ENCODE measurements at places on chromosomes 7 and 10.

- no peak for DNase-seq
Observed at GRCh38 chr7:51290304-51290637, 26.3 kb downstream of the COBL start.

- no peak for DNase-seq
Observed at GRCh38 chr7:72292794-72293193, 119.3 kb downstream of the CALN1 start.

GRCh38 chr7:98719396-98719795, 102.3 kb downstream of the NPTX2 start:
- DNase-seq: no peak

DNA sequence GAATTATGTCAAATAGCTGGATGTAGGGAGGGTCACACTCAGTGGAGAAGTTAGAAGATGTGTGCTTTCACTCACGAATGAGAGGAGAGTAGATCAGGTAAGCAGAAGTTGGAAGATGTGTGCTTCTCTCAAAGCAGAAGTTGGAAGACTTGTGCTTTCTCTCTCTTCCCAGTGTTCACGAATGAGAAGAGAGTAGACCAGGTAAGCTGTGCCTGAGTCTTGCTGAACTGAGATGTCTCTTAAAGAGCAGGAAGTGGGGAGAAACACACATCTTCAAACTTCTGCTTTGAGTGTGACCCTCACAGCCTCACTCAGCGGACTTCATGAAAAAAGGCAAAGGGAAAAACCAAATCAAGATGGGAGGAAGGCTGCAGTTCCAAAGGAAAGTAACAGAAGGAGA, 7.0 kb upstream of the TMEM243 start:
- no peak for DNase-seq

GRCh38 chr10:106619346-106619745, 545.2 kb downstream of the SORCS1 start:
- DNase-seq: no peak

- DNase-seq: no peak
Observed at GRCh38 chr7:123260428-123260960, 60.7 kb upstream of the SLC13A1 start.

DNA sequence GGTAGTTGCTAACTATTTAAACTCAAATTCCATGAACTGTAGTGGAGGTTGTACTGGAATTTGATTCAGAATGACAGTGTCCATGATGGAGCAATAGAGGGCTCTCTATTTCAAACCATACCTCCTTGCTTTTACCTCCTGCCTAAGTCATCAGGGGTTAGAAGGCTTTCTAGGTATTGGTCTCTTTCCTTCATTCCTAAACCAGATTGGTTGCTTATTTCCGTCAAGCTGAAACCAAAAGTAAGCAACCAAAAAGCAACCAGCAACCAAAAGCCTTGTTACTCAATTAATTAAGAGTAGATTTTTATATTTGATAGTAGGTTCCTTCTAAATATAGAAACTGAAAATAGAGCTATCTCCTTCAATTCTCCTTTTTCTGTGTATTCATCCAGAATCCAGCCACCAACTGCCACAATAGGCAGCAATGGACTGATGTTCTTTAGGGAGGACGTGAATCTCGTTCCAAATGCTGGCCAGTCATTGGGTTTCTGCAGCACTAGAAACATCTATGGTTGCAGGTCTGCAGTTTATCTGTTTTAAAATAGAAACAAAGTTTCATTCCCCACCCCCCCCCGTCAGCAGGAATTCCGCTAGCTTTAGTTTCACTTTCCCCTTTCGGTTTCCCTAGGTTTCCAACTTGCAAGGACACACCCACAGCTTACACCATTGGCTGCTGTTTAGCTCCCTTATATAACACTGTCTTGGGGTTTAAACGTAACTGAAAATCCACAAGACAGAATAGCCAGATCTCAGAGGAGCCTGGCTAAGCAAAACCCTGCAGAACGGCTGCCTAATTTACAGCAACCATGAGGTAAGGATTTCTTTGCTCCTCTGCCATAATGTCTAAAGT, at the start of gene IFIT1:
Gene IFIT1 (plus strand): TSS at position 717 of the 850 bp plus-strand sequence. CDS start 90 bp downstream, at position 807.
- DNase-seq: no peak

DNA sequence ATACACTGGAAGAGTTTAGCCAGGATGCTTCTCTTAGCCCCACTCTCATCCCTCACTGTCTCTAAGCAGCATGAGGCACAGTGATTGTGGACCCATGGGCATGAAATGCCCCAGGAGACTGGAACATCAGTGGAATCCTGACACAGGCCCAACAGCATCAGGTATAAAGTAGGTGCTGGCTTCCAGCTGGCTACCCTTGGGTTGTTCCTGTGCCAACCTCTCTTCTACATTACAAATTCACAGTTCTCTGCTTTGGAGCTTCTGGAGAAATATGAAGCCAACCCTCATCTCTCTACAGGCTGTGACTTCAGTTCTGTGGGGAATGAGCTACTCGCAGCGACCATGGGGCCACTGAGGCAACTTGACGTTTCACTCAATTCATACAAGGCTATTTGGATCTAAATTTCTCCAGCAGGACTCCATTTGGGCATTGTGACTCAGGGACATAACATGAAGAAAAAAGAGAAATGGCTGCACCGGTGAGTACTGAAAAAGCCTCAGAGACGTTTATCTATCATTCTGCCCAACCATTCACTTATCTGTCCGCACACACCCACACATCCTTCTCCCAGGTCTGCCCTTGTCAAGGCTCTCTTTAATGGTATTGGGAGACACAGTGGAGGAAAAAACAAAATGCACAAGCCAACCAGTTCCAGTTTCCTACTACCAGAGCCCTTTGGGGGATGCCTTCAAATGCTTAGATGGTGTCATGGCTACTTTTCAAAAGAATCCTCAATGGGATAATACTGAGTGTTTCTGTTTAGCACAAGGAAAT, 35.4 kb upstream of the TM9SF3 start:
- no peak for DNase-seq

DNA sequence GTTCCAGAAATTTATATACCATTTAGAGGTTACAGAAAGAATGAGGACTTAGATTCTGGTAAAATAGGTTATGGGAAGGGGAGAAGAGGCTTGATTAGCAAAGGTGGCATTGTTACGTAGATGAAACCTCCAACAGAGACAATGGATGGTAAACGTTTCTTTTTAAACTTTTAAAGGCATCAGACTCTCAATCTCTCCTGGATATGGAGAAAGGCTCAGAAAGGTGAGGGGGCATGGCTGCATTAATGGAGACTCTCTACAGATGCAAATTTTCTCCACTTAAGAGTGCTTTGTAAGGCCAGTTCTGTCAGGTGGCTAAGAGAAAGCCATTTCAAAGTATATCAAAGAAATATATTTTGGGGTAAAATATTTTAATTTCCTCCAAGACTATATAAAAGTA, 240.9 kb upstream of the PTER start:
- no peak for DNase-seq

DNA sequence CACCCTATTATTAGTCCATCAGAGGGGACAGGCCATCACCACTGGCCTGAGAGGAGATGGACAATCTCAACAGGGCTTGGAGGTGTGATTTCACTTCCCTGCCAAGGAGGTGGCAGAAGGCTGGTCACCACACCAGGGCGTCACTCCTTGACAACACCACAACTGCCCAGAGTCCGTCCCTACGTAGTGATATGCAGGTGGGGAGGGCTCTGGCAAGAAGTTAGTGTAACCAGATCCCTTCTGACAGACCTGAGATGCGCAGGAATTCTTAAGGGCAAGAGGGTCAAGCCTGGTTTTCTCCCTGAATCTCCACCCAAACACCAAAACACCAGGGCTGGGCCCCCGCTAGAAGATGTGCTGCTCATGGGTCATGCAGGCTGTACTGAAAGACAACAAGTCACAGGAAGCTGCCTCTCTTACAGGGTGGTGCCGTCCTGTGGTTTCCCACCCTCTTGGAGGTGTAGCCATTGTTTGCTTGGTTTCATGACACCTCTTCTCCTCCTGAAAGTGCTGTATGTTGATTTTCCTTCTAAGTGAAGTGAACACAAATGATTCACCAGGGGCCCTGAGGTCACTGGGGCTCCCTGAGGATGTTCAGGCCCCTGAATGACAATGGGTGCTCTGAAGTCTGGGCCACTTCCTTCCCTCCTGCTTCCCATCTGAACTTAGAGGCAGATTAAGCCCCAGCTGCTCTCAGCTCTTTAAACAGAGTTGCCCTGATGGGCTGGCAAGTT, 27.1 kb downstream of the ATXN7L1 start:
- peak; percentile 2 for DNase-seq

DNA sequence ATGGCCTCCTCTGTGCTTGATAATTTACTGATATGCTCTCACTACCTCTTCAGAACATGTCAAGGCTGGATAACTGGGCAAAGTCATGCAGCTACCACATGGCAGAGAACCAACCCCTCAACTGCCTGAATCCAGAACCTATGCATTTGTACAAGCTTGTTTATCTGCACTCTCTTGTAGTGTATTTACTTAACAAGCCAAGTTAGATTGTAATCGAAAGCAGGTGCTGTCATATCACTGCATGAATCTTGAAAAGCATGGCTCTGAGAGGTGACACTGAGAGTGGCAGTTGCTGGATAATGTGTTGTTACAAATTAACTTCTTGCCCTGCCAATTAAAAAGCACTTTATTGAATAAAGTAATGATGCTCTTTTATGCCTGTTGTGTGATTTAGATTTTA, 588.6 kb downstream of the NRG3 start:
- DNase-seq: no peak

GRCh38 chr10:61902445-61903220, 1.1 kb downstream of the ARID5B start:
- DNase-seq: no peak

GRCh38 chr10:2974083-2974482, 93.3 kb upstream of the PFKP start:
- DNase-seq: no peak

GRCh38 chr10:3712707-3713106, 72.3 kb downstream of the KLF6 start:
- DNase-seq: no peak
